ENCODE measurements at places on chromosomes 12 and 14.

- DNase-seq, result no peak
Measured at GRCh38 chr12:76708296-76708695, 55.6 kb upstream of the ZDHHC17 start.

- DNase-seq, result no peak
Measured at GRCh38 chr12:104608998-104609397, 152.2 kb downstream of the CHST11 start.

- no peak for DNase-seq
Measured at GRCh38 chr12:91785655-91786498, 359.8 kb downstream of the BTG1 start.

DNA sequence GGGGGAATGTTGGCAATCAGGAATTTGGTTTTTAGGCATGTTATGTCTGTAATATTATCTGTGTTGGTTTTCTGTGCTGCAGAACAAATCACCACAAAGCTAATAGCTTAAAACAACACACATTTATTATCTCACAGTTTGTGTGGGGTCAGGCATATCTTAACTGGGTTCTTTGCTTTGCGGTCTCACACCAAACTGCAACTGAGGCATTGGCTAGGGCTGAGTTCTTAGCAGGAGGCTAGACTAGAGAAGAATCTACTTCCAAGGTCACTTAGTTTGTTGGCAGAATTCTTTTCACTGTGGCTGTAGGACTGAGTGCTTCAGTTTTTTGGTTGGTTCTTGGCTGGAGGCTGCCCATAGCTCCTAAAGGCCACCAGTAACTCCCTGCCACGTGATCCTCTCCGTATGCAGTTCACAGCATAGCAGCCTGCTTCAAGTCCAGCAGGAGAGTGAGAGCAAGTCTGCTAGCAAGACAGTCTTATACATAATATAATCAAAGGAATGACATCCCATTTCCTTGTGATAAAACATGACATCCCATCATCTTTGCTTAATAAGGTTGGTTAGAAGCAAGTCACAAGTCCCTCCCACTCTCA lies 21.6 kb downstream of the ATF1 start:
- DNase-seq, result no peak

DNA sequence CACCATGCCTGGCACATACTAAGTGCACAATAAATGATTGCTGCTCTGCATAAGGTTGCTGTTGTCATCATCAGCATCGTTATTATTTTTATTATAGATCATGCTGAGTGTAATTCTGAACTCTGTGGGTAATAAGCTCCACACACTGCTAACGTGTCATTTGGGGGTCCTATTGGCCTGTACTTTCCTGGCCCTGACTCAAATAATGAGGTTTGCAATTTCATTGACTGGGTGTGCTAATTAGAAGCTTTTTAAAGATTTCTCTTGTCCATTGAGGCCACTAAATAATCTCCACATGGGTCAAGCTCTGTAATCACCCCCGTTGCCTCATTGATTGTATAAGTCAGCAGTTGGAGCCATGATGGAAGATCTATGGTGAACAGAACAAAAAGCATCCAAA lies 320.8 kb upstream of the TMPO start:
- no peak for DNase-seq

DNA sequence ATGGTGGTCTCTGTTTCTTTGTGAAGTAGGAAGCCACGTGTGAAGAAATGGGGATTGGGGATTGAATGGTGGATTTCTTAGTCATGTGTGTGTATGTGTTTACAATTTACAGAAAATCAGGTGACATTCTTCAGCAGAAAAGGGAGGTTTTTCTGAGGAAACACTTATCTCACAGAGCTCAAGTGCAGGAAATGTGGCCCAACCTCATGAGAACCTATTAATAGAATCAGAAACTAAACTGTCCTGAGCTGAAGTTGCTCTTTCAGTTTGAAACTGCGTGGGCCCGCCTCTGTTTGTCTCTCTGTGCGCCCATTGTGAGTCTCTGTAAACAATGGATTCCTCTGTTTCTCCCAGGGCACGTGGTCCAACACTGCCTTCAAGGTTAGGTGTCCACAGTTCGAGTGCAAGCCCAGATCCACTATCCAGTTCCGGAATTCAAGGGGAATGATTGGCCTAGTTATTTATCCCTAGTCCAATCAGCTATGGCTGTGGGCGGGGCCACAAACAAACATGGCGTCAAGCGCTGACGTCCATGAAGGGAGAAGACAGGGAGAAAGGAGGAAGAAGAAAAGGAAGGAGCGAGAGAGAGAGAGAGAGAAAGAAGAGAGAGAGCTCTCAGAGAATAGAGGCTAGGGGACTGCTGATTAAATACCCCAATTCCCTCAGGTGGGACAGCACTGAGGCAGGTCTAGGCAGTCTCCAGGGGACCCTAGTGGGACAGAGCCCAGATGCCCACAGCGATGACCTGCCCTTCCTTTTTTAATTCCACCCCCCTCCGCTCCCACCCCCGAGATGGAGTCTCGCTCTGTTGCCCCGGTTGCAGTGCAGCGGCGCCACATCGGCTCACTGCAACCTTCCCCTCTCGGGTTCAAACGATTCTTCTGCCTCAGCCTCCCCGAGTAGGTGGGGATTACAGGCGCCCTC lies 31.4 kb upstream of the C12orf76 start:
- peak; percentile 55 for DNase-seq

GRCh38 chr12:2732290-2732689 lies 62.5 kb upstream of the FKBP4 start:
- DNase-seq, result no peak

- DNase-seq, result no peak
Measured at GRCh38 chr12:100901266-100901665, 106.7 kb downstream of the ANO4 start.

- no peak for DNase-seq
Measured at GRCh38 chr14:37081218-37081617, 91.2 kb downstream of the SLC25A21 start.

- DNase-seq, result no peak
Measured at GRCh38 chr12:62647586-62647985, 181.0 kb downstream of the MON2 start.

DNA sequence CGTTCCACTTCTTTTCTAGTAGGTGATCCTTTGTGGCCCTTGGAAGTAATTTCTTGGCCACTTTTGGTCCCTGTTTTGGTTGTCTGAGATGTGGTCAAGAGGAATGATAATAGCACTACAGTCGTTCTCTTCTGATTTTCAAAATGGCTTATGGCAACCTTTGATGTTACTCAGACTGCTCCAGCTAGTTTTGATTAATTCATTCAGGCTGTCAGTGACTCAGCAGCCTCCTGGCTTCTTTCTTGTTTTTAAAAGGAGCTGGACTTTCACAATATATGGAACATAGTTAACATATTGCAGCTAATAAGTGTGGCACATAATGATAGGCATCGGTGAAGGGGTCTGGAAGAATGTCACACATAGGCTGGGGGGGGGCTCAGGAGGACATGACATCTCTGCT lies 47.3 kb downstream of the WDR20 start:
- DNase-seq, result no peak

DNA sequence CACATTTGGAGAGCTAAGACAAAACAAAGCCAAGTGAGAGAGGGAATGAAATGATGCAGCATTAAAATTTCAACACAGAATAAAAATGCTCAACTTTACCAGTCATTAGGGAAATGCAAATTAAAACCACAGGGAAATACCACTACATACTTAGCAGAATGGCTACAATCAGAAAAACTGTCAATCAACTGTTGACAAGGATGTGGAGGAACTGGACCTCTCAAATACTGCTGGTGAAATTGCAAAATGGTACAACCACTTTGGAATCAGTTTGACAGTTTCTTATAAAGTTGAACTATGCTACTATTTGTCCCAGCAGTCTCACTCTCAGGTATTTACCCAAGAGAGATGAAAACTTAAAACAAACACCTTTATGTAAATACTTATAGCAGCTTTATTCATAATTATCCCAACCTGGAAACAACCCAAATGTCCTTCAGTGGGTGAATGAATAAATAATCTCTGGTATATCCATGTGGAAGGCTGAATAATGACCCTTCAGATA lies 43.8 kb upstream of the KTN1 start:
- no peak for DNase-seq

DNA sequence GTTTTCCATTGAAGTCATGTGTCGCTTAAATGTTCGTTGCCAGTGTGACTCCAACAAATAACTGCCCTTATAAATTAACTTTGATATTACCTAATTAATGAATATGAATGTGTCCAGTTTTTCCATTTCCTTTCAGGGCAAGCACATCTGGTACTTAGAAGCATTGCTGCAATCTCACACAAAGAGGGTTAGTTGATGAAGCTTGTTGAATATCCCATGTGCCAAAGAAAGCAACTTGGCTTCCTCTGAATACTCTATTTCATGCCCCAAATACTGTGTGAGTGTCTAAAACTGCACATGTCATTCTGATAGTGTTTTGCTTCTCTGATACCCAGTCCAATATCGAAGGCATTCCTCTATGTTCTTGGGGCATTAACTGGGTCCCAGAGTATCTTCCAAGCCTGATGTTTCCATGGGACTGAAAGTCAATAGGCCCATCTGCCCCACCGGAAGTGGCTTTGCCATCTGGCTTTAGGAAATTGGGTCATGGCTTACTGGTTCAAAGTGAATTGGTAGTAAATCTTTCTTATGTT lies 75.8 kb upstream of the CNTN1 start:
- no peak for DNase-seq

GRCh38 chr12:45432710-45433109 lies 216.8 kb downstream of the ANO6 start:
- DNase-seq, result no peak

DNA sequence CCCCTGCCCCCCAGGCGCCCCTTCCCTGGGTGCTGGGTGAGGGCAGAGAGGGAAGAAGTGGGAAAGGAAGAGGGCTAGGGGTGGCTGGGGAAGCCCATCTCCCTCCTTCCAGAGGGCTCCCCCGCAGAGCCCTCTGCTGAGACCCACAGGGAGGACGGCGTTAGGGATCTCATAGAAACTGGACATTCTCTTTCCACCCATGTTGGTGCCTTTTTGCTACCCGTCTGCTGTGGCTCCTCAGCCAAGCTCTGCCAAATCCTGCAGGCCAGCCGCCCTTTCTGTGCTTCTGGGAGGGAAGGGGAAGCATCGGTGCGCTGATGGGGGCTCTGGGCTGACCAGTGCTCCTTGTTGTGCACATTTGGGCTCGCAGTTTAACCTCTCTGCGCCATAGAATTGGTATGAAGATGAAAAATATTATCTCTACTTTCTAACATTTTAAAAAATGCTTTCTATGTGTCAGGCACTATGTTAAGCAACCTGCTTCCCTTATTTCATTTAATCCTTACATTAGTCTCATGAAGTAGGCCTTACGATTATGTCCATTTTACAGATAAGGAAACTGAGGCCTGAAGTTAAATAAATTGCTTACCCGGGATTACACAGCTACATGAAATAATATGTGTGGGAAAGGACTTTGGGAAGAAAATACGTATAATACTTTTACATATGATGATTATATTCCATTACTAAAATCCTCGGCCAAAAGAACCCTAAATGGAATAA lies 981 bp downstream of the SLC48A1 start:
- no peak for DNase-seq

DNA sequence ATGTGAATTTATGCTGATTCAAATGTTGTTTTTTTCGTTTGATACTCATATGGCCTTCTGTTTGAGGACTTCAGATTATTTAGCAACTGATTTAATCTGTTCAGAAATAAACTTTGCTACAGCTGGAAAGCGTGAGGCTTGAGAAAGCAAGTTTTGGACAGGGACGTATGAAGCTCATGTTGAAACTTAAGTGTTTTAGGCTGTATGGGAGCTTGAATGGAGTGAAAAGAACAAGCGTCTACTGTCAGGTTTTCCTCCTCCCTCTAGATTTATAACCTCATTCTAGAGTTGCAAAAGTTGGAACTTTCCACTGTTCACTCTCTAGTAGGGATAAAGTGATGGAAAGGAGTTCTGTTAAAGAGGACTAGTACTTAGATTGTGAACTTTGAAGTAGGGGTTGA lies 1.0 kb downstream of the PRPF39 start:
- no peak for DNase-seq

DNA sequence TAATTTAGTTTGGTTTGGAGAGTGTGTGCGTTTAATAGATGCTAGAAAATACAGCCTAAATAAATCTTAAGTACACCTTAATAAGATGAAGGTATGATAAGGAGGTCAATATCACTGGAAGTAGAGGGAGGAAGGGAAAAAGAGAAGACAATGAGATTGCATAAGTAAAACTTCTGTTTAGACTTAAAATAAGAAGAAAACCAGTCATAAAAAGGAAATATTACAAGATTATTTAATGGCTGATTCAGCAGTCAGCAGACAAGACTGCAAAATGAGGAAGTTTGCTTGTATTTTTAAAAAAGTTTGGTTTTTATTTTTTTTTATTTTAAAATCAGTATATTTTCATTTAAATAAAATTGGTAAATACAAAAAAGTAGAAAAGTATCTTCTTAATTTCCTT lies 3.2 kb downstream of the SLC38A6 start:
- DNase-seq, result no peak

DNA sequence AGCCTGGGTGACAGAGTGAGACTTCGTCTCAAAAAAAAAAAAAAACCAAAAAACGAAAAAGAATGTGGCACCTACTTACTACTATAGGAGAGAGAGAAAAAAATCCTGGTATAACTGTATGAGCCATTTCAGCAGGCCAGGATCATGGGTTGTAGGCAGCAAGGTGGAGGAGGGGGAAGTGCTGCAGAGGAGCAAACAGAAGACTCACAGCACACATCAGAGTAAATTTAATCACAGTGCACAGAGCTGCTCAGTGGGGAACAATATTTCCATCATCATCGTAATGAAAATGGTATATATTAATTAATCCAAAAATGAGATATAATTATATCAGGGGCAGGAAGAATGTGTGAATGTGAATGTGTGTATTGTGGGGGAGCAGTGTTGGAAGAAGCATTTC lies 175.8 kb downstream of the SLC2A13 start:
- DNase-seq, result no peak
